ENCODE measurements at places on chromosomes 1 and 21.

DNA sequence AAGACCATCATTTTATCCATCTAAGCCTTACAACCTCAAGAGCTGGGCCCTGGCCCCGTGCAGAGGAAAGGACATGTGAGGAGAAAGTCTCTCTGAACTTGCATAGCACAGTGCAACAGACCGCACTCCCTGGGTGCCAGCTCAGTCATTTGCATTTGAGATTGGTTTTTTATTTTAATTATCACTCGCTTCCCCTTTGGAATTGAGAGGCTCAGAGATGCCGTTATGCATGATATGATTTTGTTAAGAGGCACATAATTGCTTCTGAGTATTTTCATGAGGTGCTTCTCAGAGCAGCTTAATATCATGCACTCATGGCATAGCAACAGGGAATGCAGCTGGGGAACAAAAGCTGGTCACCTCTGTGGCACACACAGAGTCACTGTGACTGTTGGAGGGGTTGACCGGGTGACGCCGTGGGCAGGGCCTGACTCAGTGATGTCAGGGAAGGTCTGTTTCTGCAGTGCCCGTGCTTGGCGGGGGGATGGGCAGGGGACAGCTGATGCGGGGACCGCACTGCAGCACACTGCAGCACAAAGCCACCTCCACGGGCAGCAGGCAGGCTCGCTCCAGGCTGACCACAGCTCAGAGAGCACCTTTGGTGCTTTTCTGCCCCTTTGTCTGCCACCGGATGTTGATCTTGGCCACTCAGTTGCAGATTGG is 43.2 kb upstream of the VAMP3 start:
- DNase-seq = no peak

- DNase-seq = no peak
Observed at GRCh38 chr21:44854391-44854663, 19.2 kb downstream of the PTTG1IP start.

- DNase-seq = peak; percentile 46
Observed at GRCh38 chr1:150561974-150562445, 12.8 kb downstream of the ADAMTSL4 start.

DNA sequence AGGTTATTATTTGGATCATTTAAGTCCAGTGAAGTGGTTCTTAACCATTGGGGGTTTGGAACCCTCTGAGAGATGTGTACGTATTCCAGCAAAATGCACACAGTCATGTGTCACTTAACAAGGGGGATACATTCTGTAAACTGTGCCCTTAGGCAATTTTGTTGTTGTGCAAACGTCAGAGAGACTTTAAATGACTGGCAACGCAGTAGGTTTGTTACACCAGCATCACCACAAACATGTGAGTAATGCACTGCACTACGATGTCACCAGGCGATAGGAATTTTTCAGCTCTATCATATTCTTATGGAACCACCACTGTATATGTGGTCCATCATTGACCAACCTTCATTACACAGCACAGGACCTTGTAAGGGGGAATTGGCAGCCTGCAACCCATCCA is 11.9 kb downstream of the AHCYL1 start:
- no peak for DNase-seq

GRCh38 chr21:45029948-45030681 is 44.3 kb upstream of the ADARB1 start:
- no peak for DNase-seq

- DNase-seq = no peak
Observed at GRCh38 chr1:47950471-47950870, 46.7 kb downstream of the TRABD2B start.

DNA sequence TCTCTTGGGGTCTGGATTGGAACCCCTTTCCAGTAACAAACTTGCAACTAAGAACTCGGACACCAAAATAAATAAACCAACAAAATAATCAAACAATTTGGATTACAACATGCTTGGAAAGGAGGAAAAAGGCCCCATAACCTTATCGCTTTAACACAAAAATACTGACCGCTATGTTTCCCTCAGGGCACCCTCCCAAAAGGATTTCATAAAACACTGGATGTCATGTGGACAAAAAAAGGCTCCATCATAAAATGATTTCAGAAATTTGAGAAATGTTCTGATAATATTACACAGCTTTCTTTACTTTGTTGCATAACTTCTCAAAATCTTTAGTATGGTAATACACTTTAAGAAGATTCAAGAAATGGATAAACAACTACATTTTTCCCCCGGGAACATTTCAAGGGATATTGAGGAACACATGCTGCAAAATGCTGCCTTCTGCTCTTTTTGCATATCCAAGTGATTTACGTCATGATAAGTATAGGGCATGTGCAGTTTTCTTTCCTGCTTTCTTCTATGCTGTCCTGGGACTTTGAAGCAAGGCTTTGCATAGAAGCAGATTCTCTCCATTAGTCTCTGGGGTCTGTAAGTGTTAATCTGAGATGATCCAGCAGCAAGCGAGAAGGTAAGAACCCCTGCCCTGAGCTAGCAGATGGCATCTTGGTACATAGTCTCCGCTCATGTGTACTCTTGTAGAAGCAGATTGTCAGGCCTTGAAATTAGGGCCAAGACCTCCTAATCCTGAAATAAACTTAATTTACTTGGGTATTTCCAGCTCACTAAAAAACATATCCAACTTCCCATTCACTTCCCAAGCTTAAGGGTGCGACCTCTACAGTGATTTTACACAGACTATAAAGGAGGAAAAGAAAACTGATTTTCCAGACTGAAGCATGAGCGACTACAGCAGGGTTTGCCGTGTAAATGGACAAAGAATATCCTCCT is 85.5 kb upstream of the KIAA0040 start:
- no peak for DNase-seq

- DNase-seq = peak; percentile 36
Observed at GRCh38 chr1:6246497-6247467, 2.8 kb downstream of the HES3 start.

- no peak for DNase-seq
Observed at GRCh38 chr1:208180421-208180820, 63.8 kb downstream of the PLXNA2 start.

DNA sequence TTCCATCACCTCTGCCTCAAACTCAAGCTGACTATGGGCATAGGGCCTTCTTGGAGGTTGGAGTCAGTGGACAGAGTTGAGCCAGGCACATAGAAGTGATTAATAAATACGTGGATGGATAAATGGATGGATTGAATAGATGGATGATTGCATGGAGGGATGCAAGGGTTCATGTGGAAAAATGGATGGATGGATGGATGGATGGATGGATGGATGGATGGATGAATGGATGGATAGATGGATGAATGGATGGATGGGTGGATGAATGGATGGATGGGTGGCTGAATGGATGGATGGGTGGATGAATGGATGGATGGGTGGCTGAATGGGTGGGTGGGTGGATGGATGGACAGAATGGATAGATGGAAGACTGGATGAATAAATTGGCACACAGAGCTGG is 40.1 kb upstream of the ZBTB40 start:
- no peak for DNase-seq

DNA sequence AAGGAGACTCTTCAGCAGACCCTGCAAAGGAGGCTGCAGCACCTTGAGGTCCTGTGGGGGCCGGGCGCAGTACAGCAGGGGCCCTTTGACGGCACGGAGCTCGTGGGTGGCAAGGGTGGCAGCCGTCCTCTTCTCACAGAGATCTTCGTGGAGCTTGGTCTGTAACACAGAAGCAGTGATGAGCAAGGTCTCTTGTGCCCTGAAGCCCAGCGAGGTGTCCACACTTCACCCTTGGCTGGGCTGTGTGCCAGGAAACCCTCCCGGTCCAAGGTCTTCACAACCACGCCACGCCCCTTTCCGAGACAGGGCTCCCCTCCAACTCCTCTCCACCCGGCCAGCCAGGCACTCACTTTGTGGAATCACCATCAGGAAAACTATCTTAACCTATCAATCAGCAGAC is 11.3 kb downstream of the LRRC47 start:
- DNase-seq = no peak

GRCh38 chr1:162639718-162640117 is 7.5 kb downstream of the DDR2 start:
- DNase-seq = no peak

GRCh38 chr1:89608319-89608983 is 24.5 kb upstream of the LRRC8C start:
- no peak for DNase-seq

DNA sequence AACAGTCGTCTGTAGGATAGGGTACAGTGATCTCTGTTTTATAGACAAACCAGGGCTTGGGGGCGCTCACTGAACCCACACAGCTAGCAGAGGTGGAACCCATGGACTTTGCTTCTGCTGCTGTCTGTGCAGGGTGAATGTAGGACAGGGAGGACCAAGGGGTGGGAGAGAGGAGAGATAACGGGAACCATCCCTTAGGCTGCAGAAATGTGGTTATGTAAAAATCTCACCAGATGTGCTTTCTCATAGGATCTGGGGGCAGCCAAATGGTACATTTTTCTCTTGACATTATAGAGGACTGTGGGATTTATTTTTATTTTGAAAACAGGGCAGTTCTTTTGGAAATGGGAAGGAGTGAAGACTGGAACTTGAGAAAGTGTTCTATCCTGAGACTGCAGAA is 8.7 kb downstream of the NFASC start:
- DNase-seq = no peak

GRCh38 chr1:192311281-192311680 is 5.5 kb upstream of the RGS21 start:
- DNase-seq = peak; percentile 24

- no peak for DNase-seq
Observed at GRCh38 chr1:231424950-231425805, 3.1 kb upstream of the EGLN1 start.

DNA sequence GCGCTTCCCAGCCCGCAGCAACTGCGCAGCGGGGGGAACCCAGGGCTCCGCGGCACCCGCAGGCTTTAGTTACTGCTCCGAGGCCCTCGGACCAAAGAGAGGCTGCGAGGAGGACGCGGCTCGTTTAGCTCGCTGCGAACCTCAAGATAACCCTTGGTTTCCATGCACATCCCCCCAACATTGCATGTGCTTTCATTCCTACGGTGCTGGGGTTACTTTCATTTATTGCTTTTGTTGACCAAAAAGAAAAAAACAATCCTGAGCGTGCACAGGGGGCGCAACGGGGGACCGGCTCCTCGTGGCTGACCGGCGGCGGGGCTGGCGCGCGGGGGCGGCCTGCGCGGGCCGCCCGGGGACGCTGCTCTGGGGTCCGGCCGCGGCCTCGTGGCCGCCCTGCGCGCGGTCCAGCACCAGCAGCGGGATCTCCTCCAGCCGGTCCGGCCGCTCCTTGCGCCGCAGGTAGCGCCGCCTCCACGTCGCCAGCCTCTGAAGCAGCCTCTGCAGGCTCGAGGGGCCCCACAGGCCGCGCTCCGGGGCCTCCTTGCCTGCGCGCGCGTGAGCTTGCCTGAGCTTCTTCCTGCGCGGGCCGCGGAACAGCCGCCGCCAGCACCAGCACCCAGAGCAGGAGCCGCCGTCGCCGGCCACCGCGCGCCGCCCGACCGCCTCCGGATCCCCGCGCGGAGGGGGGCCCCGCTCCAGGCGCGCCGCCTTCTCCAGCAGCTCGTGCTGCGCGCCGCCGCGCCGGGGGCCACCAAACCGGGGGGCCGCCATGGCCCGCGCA is 77.4 kb downstream of the DESI2 start:
- DNase-seq = no peak

DNA sequence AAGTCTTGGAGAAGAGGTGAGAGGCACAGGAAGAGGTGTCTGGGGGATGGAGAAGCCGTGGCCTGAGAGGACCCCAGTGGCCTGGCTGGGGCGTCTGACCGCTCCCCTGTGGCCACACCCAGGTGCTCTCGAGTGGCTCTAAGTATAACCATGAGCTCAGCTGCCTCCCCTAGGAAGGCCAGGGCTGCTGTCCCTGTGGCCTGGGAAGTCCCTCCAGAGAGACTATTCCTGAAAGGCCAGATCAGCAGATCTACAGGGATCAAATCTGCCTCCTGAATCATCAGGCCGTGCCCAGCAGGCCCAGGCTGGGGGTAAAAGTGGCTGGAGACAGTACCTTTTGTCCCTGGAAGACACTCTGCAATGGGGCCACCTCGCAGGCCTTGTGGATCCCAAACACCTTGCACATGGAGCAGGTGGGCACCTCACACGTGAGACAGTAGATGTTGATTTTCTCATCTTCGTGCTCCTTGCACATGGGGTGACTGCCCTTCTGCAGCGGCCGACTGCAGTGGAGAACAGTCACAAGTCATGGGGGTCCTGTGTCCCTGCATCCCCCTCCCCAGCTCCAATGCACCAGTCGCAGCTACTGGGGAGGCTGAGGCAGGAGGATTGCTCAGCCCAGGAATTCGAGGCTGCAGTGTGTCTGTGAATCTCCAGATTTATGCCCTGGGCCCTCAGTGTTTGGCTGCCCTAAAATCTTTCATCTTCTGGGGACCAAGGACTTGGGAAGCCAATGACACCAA is 6.4 kb downstream of the TRIM63 start:
- no peak for DNase-seq

Measured in SW 1271 (cell line).